ENCODE measurements at places on chromosomes 16 and 17. TPM values are rescaled to one million over a fixed set of nuclear protein-coding genes. Genes with fewer than 3 reads are reported as not detected.

DNA sequence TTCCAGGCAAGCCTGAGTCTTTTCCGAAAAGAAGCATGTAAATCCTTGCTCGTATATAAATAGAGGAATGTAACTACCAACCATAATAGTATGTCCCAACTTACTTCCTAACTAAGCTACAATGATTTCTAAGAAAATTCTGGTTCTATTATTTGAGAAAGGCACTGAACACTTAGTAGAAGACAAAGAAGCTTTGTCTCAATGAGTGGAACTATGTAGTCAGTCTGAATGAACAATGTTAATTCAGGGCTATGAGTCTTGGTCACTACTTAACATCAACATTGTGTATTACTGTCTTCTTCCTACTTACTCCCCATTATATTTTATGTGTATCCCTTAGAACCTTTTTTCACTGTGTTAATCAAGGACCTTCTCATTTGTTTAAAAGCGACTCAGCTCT, 206.0 kb downstream of the CYB561 start:
- H3K27ac ChIP-seq, result no peak overlapping the region
- no peak overlapping the region for H3K4me3 ChIP-seq
- no peaks in the 10 kb centered on the region for H3K27me3 ChIP-seq
- H3K4me1 ChIP-seq, result no peaks in the 10 kb centered on the region
- H3K36me3 ChIP-seq, result peaks cover 31% of the 10 kb centered on the region

Gene APOBR
- total RNA-seq, result 0.14 TPM

Gene TEKT5
- 0.52 TPM for total RNA-seq

Gene PRSS33
- total RNA-seq, result 0.39 TPM

Gene KRTAP4-6
- not detected for total RNA-seq

DNA sequence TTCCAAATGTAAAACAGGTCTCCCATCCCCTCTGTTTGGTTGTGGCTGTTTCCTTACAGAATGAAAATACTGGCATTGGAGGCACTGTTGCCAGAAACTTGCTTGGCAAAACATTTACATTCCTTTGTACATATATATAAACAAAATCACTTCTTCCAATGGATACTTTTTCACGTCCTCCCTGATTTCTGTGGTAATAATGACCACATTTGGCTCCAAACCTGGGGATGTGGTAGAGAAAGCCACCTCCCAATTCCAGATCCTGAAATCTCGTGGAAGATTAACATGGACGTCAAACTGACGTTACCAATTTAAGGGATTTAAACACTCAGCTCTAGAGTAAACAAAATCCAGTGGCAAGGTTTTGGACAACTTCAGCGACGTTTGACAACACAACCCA, 370.8 kb upstream of the ZFHX3 start:
- no peak overlapping the region for H3K4me3 ChIP-seq
- peaks cover 3% of the 10 kb centered on the region for H3K27me3 ChIP-seq
- no peak for DNase-seq

Gene ZP2
- total RNA-seq, result not detected

- H3K27me3 ChIP-seq, result no peaks in the 10 kb centered on the region
- no peaks in the 10 kb centered on the region for H3K36me3 ChIP-seq
- DNase-seq, result no peak
- no peak overlapping the region for H3K27ac ChIP-seq
These were observed 2.3 kb downstream of the CASKIN2 start for GRCh38 chr17:75512926-75513640.

Gene NOD2
- total RNA-seq, result 0.12 TPM

DNA sequence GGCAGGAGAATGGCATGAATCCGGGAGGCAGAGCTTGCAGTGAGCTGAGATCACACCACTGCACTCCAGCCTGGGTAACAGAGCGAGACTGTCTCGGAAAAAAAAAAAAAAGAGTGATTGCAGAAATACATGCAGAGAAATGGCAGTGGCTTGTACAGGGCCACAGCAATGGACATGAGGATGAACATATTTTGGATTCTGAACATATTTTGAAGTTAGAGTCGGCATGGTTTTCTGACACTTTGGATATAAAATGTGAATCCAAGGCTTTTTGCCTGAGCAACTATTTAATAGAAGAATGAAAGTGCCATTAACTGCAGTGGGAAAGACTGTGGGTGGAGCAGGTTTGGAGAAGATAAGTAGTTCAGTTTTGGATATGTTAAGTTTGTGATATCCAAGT, 35.8 kb downstream of the CPD start:
- no peaks in the 10 kb centered on the region for H3K4me1 ChIP-seq
- H3K27me3 ChIP-seq, result no peaks in the 10 kb centered on the region
- H3K36me3 ChIP-seq, result peaks cover 16% of the 10 kb centered on the region
- no peak overlapping the region for H3K4me3 ChIP-seq
- no peak overlapping the region for H3K27ac ChIP-seq
- DNase-seq, result no peak

Gene NDRG4
- total RNA-seq, result 42.9 TPM

GRCh38 chr16:482468-483185, 44.9 kb upstream of the CAPN15 start:
- no peak for DNase-seq
- peaks cover 9% of the 10 kb centered on the region for H3K4me1 ChIP-seq
- H3K27me3 ChIP-seq, result no peaks in the 10 kb centered on the region
- peaks cover under 1% of the 10 kb centered on the region for H3K36me3 ChIP-seq
- no peak overlapping the region for H3K4me3 ChIP-seq

- H3K27ac ChIP-seq, result no peak overlapping the region
- no peak for DNase-seq
- H3K27me3 ChIP-seq, result no peaks in the 10 kb centered on the region
- peaks cover 6% of the 10 kb centered on the region for H3K36me3 ChIP-seq
- H3K4me3 ChIP-seq, result no peak overlapping the region
These were observed 17.4 kb upstream of the MYO15B start for GRCh38 chr17:75570034-75570676.

- no peaks in the 10 kb centered on the region for H3K27me3 ChIP-seq
- DNase-seq, result no peak
- H3K27ac ChIP-seq, result no peak overlapping the region
These were observed 80.1 kb downstream of the VAT1L start for GRCh38 chr16:77868478-77868877.

DNA sequence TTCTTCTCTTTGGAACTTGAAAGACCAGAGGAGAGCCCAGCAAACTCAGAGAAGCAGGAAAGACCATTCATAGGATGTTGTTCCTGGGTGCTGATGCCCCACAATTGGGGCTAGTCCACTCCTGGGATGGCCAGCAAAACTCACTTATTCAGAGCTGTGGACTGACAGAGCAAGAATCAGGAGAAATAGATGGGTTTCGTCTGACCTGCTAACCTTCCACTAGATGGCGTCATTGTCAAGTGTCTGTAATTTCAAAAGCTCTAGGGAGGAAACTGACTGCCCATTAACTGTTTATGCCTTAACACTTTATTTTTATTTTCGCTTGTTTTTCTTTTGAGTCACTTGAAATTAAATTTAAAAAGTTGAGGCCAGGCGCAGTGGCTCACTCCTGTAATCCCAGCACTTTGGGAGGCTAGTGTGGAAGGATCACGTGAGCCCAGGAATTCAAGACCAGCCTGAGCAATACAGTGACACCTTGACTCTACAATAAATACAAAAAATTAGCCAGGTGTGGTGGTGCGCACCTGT, 28.7 kb upstream of the MILR1 start:
- no peaks in the 10 kb centered on the region for H3K4me1 ChIP-seq
- DNase-seq, result no peak
- no peak overlapping the region for H3K27ac ChIP-seq

GRCh38 chr16:84927621-84928591, 83.4 kb downstream of the ZDHHC7 start:
- no peak overlapping the region for H3K4me3 ChIP-seq
- peaks cover 5% of the 10 kb centered on the region for H3K27me3 ChIP-seq
- H3K36me3 ChIP-seq, result no peaks in the 10 kb centered on the region
- peaks cover 31% of the 10 kb centered on the region for H3K4me1 ChIP-seq
- DNase-seq, result no peak
- no peak overlapping the region for H3K27ac ChIP-seq

Gene PLK1
- 67.2 TPM for total RNA-seq

Gene HSF4
- 11.1 TPM for total RNA-seq

Gene CLEC19A
- not detected for total RNA-seq

DNA sequence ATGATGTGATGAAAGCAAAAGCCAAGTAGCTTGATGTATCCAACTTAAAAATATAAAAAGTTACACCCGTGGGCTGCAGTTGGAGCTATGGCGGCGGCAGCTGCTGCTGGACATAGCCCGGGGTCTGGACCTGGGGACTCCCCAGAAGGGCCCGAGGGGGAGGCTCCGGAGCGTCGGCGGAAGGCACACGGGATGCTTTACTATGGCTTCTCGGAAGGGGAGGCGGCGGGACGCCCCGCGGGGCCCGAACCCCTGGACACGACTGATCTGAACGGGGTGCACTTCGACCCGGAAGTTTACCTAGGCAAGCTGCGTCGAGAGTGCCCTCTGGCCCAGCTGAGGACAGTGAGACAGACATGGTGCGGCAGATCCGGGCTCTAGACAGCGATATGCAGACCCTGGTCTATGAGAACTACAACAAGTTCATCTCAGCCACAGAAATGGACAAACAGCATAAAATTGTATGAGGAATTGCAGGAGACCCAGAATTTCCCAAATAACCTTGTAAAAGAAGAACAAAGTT, 109.5 kb upstream of the EEF2KMT start:
- peaks cover 21% of the 10 kb centered on the region for H3K27me3 ChIP-seq
- H3K4me3 ChIP-seq, result no peak overlapping the region
- H3K27ac ChIP-seq, result no peak overlapping the region
- peaks cover 3% of the 10 kb centered on the region for H3K4me1 ChIP-seq

GRCh38 chr17:79778504-79779083, 646 bp downstream of the CBX2 start:
- H3K27ac ChIP-seq, result peak overlapping the region; percentile 88
- H3K4me3 ChIP-seq, result peak overlapping the region; percentile 95
- H3K36me3 ChIP-seq, result peaks cover 23% of the 10 kb centered on the region
- peaks cover 45% of the 10 kb centered on the region for H3K4me1 ChIP-seq
- no peak for DNase-seq

Gene PCGF2
- 37.6 TPM for total RNA-seq

DNA sequence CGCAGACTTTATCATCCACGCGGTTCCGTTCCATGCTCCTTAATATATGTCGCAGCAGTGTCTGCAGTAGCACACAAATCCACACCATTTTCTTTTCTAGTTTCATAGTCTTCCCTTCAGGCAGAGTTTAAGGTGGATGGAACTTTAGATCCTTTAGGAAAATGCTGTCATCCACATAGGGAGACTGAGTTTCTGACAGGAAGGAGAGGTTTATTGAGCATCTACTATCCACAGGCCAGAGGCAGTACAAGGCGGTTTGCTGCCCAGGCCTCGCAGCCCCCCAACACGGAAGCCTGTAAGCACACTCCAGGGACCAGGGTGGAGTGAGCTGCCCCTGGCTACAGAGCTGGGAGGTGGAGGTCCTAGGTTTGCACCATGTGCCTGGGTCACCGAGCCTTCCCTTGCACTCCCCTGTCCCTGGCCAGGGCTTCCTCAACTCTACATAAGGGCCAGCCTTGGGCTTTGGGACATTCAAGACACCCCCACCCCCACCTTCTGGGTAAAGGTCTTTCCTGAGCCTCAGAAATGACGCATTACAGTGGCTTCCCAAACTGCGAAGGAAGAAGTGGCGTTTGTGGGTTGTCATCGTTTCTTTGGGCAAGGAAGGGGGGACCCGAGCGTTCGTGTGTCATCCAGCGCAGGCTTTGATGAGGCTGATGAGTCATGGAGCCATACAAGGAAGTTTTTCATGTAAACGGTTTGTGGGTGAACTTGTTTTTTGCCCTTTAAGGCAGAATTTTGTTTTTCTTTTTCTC, 146.5 kb upstream of the PLCG2 start:
- no peaks in the 10 kb centered on the region for H3K36me3 ChIP-seq
- no peaks in the 10 kb centered on the region for H3K27me3 ChIP-seq
- H3K4me1 ChIP-seq, result peaks cover 70% of the 10 kb centered on the region
- DNase-seq, result no peak
- peak overlapping the region; percentile 6 for H3K4me3 ChIP-seq

- peaks cover 64% of the 10 kb centered on the region for H3K27me3 ChIP-seq
- H3K27ac ChIP-seq, result peak within 1 kb of the TSS; percentile 92
- peak within 1 kb of the TSS; percentile 96 for H3K4me3 ChIP-seq
These were observed at the start of gene SOX9 for GRCh38 chr17:72120642-72121163. SOX9 (plus strand) TSS chr17:72121020; CDS start chr17:72121392, 372 bp downstream.

GRCh38 chr17:69762359-69762758, 312.7 kb upstream of the KCNJ16 start:
- no peaks in the 10 kb centered on the region for H3K27me3 ChIP-seq
- peak overlapping the region; percentile 24 for H3K4me3 ChIP-seq
- no peak for DNase-seq
- H3K27ac ChIP-seq, result peak overlapping the region; percentile 87

DNA sequence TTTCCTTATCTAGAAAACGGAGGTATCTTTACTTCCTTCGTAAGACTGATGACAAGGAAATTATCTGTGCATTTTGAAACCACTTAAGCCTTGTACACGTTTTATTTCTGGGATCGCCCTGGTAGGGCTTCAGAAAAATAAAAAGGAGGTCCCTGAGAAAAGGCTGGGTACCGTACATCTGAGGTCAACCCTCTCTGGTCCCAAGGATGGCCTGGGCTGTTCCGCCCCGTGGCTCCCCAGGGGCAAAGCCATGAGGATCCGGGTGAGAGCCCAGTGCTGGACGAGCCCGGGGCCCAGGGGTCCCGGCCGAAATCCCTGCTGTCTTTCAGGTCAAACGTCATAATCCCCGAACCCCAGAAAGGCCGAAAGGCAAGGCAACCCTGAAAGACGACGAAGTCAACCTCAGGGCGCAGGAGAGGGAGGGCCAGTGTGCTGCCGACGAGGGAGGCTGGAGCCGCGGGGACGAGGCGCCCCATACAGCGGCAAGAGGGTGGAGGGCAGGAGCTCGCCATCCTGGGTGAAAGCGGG, 656 bp upstream of the FUS start:
- no peak for DNase-seq
- peak overlapping the region; percentile 100 for H3K27ac ChIP-seq
- H3K4me1 ChIP-seq, result peaks cover 29% of the 10 kb centered on the region
- peaks cover 27% of the 10 kb centered on the region for H3K36me3 ChIP-seq
- H3K4me3 ChIP-seq, result peak overlapping the region; percentile 95
- peaks cover 3% of the 10 kb centered on the region for H3K27me3 ChIP-seq

GRCh38 chr17:82956726-82957468, 117.1 kb upstream of the ZNF750 start:
- H3K4me1 ChIP-seq, result no peaks in the 10 kb centered on the region
- no peaks in the 10 kb centered on the region for H3K27me3 ChIP-seq
- peak; percentile 70 for DNase-seq
- peaks cover 35% of the 10 kb centered on the region for H3K36me3 ChIP-seq

Gene TEX19
- total RNA-seq, result 0.14 TPM

- H3K4me1 ChIP-seq, result peaks cover 25% of the 10 kb centered on the region
- peak overlapping the region; percentile 89 for H3K4me3 ChIP-seq
- no peak overlapping the region for H3K27ac ChIP-seq
These were observed 6.2 kb downstream of the MPP2 start for GRCh38 chr17:43900858-43901754.

Gene TEX14
- total RNA-seq, result 0.17 TPM

Gene HEATR9
- total RNA-seq, result not detected

DNA sequence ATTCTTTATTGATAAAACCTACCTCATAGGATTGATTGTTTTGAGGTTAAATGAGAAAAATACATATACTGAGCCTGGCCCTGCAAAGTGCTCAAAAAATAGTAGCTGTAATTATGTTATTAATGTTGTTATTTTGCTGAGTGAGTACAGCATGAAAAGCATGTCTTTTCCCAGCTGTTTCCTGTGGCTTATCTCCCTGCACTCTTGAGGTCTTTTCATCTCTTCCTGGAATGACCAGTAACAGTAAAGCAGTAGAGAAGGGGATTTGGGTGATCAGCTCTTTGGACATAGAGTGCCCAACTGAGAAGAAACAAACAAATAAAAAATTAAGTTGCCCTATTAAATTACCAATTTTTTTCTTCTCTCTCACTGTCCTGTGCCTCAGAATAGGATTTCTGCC, 53.7 kb downstream of the NFAT5 start:
- H3K27me3 ChIP-seq, result no peaks in the 10 kb centered on the region
- no peak for DNase-seq
- H3K36me3 ChIP-seq, result peaks cover 20% of the 10 kb centered on the region
- H3K27ac ChIP-seq, result no peak overlapping the region
- peaks cover 15% of the 10 kb centered on the region for H3K4me1 ChIP-seq
- H3K4me3 ChIP-seq, result no peak overlapping the region

Gene ABCC6
- 10.4 TPM for total RNA-seq

Measured in type B pancreatic cell (in vitro differentiated cells).